ENCODE measurements at places on chromosomes 13 and 19.

DNA sequence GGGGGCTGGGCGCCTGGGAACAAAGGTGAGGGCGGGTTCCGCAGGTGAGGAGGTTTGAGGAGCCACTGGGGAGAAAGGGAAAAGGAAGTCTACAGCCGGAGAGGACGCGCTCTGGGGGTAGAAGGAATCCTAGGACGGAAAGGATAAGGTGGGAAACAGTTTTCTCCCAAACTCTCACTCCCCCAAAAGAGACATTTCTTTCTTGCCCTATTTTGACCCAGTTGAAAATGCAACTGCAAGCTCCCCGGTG, 651 bp upstream of the POLR1D start:
- no peak for DNase-seq

DNA sequence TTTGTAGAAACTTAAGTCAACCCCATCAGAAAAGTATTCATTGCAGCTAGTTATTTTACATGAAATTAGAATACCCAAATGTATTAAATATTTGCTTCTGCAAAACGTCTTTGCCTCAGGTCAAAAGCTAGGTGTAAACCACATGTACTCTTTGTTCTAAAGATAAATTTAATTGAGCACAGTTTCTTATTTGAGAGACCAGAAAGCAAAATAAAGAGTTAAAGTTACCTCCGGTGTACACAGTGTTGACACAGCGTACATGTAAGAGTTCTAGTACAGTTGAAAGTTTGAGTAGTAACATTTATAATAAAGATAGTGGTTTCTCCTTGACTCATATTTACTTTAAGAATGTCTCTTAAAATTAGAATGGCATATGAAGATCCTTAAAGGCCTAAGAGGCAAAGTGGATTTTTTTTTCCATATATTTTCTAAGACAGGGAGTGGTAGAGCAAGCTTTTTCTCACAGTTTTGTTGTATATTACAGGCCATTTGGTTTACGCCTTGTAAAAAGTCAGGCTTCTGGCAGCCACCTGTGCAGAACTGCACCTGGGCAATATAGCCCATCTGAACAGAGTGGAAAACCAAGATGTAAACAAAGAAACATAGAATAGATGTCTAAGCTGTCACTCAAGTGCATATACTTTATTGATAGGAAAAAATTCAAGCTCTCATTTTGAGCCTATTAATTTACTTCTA, 2.9 kb downstream of the LRCH1 start:
- no peak for DNase-seq

DNA sequence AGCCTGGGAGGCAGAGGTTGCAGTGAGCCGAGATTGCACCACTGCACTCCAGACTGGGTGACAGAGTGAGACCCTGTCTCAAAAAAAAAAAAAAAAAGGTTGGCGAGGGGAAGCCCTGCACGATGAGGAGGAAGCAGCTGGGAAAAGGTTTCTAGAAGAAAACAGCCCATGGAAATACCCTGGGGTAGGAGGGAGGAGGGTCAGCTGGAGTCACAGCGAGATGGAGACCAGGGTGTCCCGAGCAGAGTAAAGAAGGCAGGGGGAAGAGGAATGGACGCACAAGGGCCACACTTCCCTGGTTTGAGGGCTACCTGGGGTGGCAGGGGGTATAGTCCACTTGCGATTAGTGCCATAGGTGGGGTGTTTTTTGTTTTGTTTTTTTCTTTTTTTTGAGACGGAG, 6.4 kb downstream of the KANK3 start:
- no peak for DNase-seq

GRCh38 chr19:36031308-36031707, 1.4 kb downstream of the CLIP3 start:
- no peak for DNase-seq

- DNase-seq = no peak
Observed at GRCh38 chr13:81487151-81487550, 1146.2 kb upstream of the SPRY2 start.

DNA sequence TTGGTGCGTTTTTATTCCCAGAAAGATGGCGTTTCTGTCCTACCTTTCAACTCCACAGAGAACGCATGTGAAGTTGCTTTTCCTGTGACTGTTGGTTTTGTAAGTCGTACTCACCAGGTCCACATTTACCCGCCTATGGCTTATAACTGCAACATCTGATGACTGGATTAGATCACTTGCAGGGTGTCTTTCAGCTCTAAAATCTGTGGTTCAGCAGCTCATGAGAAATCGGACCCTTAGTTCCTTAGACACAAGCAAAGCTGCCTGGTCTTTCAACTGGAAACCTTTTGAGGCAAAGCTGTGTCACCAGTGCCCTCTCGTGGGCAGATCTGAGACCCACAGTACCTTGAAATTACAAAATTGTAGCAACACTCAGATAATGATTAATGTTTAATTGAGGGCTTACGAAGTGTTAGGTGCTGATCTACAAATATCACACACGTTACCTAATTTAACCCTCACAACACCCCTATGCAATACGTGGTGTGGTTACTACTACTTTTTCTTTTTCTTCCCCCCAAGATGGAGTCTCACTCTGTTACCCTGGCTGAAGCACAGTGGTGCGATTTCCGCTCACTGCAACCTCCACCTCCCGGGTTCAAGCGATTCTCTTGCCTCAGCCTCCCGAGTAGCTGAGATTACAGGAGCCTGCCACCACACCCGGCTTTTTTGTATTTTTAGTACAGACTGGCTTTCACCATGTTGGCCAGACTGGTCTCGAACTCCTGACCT, 65.4 kb downstream of the RUBCNL start:
- DNase-seq = peak; percentile 23

DNA sequence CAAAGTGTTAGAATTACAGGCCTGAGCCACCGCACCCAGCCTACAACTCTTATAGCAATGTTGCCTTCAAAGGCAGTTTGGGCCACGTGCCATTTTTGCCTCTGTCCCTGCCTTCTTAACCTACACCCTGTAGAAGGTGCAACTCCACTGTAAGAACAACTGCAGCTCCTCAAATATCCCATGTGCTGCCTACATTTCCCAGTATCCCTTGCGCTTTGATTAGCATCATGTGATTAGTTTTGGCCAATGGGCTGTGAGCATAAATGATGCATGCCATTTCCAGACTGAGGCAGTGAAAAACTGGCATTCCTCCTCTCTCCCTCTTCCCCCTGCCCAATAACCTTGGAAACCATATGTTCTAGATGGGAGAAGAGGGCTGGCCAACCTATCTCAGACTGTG, 75.2 kb upstream of the MRI1 start:
- DNase-seq = no peak

DNA sequence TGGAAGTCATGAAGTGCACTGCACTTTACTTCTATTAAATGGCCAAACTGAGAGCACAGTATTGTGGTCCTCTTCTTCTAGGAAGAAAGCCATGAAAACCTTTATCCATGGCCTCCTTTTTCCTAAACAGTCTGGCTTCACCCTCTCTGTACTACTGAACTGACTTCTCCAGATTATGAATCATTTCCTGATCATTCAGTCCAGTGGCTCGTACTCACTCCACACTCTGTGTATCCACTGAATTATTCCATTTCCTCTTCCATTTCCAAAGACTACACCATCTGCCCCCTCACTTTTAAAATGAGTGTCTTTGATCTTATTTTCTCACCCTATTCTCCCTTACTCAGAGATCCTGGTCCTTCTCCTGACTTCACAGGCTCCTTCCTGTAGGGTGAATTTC, 29.7 kb upstream of the FREM2 start:
- no peak for DNase-seq

All from T-helper 1 cell (primary cell).